T-helper 9 cell (primary cell): ENCODE measurements at places on chromosomes 11 and 22.

DNA sequence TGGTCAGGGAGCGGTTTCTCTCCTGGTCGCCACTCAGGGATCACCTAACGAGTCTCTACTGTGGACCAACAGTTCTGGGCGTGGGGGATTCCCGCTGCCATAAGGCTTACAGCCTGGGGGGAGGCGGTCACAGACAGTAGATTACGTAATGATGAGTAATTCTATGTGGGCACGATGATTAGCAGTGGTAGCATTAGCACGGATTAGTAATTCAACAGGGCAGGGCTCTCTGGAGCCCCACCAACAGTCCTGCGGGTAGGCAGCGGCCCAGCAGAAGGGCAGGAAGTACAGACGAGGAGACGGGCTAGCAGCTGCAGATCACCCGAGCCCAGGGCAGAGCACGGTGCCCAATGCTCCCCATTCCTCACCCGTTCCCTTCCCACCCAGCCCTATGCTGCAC lies 3.6 kb downstream of the SHISAL1 start:
- DNase-seq = no peak

GRCh38 chr11:71454470-71455113 lies 1.6 kb downstream of the NADSYN1 start:
- peak; percentile 31 for DNase-seq

DNA sequence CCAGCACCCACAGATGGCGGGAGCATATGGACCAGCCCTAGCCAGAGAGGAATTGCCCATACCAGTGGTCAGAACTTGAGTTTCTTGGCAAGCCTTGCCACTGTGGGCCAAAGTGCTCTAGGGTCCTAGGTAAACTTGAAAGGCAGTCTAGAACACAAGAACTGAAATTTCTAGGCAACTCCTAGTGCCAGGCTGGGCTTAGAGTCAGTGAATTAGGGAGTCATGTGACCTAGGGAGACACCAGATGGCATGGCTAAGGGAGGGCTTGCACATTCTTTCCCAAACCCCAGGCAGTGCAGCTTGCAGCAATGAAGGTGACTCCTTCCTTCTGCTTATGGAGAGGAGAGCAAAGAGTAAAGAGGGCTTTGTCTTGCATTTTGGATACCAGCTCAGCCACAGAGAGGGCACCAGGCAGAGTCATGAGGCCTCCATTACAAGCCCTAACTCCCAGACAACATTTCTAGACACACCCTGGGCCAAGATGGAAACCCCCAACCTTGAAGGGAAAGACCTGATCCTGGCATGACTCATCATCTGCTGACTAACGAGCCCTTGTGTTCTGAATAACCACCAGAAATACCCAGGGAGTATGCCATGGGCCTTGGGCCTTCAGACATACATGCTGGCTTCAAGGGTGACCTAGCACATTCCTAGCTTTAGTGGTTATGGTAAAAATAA lies 19.2 kb upstream of the OR56A3 start:
- DNase-seq = no peak

DNA sequence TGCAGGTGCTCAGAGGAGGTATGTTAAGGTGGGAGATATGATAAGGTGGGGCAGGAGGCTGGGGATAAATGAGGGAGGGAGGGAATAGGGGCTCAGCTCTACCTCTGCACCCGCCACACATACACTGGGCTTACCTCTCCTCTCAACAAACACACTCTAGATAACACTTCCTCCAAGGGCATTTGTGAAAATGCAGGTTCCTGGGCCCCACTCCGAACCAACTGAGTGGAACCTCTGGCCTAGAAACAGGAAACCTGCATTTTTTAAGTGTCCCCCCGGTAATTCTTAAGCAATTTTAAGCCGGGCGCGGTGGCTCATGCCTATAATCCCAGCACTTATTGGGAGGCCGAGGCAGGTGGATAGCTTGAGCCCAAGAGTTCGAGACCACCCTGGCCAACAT lies 46.5 kb upstream of the CD5 start:
- no peak for DNase-seq

DNA sequence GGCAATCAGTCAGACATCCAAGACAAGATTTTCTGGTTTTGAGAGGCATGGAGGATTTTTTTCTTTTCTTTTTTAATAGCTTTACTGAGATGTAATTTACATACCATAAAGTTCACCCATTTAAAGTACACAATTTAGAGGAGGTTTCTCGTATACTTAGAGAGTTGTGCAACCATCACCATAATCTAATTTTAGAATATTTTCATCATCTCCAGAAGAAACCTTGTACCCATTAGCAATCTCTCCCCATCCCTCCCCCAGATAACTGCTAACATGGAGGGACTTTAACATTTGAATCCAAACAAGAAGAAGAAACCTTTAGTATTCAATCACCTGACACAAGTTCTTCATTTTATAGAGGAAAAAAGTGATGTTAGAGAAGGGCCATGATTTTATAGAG lies 83.6 kb downstream of the CLPB start:
- no peak for DNase-seq
